Nucleus accumbens (tissue), 56 donors: ENCODE measurements at places on chromosomes 4 and X.

- DNase-seq: no peak
Measured at GRCh38 chr4:111806331-111806730, 338.9 kb upstream of the FAM241A start.

DNA sequence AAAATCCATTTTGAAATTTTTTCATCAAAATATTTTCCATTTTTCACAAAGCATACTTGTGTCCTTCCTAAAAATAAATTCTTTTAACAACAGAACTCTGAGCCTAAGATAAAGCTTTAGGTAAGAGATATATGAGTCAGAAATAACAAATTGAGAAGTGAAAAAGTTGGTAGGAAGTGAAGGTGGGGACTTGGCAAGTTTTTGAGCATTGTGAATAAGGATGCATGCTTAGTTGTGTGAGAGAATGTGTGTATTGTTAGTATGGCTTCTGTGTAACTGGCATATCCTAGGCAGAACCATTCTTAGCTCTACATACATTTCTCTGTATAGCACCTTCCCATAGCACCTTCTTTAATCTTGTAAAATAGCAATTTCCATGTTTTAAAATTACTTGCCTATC is 6.8 kb downstream of the ASB5 start:
- no peak for DNase-seq

DNA sequence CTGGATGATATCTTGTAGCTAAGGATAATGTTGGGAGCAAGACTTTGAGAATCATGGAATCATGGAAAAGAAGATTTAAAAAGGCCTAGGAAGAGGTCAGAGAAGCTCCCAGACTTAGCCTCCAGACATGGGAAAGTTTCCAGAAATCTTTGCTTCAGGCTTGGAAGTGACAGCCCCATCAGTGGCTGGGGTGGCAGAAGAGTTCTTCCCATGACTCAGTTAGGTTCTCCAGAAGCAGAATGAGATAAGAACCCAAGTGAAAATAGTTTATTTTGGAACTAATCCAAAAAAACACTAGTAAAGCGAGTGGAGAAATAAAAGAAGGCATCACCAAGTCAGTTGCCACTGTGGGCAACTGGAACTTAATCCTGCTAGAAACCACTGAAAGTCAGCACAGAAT is 506.9 kb downstream of the MID1IP1 start:
- DNase-seq: no peak

DNA sequence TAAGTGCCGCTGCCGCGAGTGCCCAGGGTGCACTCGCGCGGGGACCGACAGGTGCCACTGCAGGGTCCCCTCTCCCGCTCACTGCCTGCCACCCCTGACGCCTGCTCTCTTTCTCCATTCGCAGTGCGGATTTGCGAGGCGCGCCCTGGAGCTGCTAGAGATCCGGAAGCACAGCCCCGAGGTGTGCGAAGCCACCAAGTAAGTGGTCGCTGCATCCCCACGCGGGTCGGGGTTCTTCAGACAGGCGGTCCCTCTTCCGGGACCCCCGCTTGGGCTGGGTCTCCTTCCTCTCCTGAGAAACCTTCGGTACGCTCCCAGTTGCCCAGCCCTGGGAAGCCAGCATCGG is 547 bp downstream of the GUCY1A1 start:
- peak; percentile 22 for DNase-seq

GRCh38 chrX:69565247-69565815 is 50.6 kb upstream of the EDA start:
- DNase-seq: no peak

GRCh38 chrX:107842715-107843400 is 17.2 kb downstream of the MID2 start:
- DNase-seq: no peak

DNA sequence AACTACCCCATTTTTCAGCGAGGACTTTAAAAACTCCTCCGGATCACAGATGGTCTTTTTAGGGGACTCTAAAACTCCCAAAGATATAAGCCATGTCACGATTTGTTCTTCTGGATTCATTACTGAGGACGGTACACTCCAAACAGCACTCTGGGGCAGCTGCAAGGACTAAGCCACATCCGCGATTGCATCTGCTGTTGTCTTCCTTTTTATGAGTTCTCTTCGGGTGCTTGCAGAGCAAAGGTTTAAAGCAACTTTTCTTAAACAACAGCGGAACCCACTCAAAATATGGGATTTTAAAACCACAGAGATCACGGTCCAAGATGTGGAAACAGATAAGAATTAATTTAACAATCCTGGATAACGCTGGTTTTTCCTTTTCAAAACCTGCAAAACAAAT is at the start of gene ARHGEF6:
Gene ARHGEF6, minus strand, starts transcription at position 170 of the 400 bp plus-strand sequence. Its CDS starts 50 bp downstream, at position 120.
- DNase-seq: no peak

DNA sequence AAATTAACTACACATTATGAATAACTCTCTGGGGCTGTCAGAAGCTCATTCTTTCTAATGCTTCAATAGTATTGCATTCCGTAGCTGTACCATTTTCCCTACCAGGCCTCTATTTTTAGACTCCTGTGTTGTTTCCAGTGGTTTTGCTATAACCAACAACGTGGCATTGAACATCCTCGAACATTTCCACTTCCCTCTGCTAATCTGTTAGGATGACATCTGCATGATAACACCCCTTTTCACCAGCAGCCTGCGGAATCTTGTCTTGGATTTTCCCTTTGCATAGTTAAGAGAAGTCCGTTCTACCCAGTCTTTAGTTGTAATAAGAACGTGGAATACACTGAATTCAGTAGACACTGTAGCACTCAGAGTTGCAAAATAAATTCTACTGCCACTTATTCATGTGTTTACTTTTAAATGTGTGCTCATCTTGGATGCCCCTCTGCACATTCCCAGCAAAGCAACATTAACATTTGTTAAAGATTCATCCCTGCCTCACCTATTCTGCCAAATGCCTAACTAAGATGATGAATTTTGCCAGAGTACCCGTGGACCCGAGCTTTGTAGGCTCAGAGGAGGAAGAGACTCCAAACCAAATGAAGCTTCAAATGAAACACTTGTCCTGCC is 55.6 kb downstream of the SEL1L3 start:
- DNase-seq: no peak

DNA sequence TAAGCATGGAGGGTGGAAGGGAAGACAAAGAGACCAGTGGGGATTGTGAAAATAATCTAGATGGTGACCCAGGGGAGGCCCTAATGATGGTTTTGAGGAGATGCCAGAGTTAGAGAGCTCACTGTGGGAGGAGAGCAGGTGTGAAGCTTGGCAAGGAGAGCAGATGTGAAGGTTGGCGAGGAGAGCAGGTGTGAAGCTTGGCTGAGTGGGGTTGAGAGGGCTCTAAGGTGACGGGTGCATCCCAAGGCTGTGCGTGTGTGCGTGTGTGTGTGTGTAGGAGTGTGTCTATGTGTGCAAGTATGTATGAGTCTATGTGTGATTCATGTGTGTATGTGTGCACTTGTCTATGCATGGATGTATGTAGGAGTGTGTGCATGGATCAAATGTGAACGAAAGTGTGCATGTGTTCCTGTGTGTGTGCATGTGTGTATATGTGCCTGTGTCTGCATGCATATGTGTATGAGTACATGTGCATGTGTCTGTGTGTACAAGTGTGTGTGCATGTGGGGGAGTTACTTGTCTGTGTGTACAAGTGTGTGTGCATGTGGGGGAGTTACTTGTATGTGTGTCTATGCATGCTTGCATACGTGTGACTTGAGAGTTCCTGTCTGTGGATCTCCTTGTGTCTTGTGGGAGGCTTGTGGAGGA is 72.0 kb downstream of the EVC start:
- no peak for DNase-seq

- no peak for DNase-seq
Measured at GRCh38 chrX:104833401-104833800, 267.4 kb downstream of the IL1RAPL2 start.

GRCh38 chr4:38078590-38079421 is 118.6 kb downstream of the PTTG2 start:
- no peak for DNase-seq

- no peak for DNase-seq
Measured at GRCh38 chr4:137583671-137584070, 51.4 kb upstream of the PCDH18 start.

DNA sequence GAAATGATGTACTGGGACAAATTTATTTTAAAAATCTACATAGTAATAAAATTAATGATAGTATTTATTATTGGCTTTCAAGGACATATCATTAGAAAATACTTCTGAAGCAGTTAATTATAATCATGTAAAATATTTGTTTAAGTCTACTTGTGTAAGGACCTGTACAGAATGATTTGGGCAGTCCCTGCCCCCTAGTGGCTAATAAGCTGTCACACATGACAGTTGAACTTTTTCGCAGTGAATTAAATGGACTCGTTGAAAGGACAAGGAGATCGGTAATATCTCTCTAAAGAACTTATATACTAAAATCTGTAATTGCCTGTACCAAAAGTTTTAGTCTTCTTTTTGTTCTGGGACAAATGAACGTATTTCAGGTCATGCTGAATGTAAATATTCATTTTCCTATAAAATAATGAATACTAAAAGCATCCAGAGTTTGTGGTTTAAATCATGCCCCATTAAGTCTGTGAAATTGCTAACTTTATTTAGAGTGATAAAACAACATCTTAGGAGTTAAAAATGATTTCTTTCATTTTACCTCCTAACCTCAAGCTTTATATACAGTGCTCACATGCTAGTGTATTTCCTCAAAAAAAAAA is 13.6 kb downstream of the EXOC1 start:
- no peak for DNase-seq

GRCh38 chrX:106436691-106437090 is 175.1 kb upstream of the RADX start:
- DNase-seq: no peak

GRCh38 chr4:138629669-138630068 is 385.9 kb upstream of the NOCT start:
- no peak for DNase-seq

GRCh38 chr4:119626943-119627266 is 1.7 kb downstream of the PDE5A start:
- DNase-seq: no peak

GRCh38 chr4:42638993-42639392 is 17.9 kb downstream of the ATP8A1 start:
- no peak for DNase-seq

DNA sequence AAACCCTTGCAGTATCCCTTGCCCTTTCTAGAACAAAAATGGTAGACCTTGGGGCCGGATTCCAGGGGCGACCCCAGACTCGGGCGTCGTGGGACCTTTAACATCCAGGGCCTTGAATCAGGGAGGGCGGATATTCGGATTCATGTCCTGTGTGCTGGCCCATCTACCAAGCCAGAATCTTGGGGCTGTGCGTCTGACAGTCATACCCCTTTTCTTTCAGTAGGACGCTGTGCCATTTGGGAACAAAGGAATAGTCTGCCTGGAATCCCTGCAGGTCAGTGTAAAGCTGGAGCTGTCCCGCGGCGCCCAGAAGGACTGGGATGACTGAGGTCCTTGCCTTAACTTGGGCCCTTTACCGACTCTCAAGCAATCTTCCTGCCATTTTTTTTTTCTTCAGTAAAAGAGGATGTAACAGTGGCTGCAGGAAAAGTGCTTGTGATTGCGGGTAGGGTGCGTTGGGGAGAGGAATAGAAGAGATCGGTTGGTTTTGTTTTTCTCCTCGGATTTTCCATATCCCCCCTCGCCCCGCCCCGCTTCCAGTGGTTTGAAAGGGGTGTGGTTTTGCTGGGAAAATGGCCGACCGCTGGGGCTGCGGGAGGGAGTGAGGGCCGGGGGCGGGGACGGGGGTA is 518 bp downstream of the ARMCX1 start:
- peak; percentile 52 for DNase-seq

DNA sequence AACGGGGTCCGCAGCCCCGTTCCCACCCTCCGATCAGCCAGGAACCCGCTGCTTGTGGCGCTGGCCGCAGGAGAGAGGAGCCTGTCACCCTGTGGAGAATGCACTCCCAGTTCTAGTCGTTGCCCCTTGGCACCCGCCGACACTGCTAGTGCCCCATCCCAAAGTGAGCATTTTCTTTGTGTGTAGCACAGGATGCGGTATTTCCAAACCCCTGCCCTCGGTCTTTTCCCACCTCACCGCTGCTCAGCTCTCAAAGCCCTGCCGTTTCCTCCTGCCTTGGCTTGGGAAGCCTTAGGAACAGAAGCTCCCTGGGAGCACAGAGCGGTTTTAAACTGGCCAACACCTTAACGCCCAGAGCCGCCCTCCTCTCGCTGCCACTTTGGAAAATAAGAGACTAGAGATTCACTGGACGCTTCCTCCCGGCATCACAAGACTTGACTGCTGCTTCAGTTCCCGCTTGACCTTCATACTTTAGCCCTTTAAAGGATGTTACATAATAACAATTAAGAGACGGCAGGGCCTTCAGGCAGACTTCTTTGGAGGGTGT is 772 bp downstream of the CYP4V2 start:
- DNase-seq: peak; percentile 25

- no peak for DNase-seq
Measured at GRCh38 chrX:10981506-10981905, 129.6 kb upstream of the HCCS start.

DNA sequence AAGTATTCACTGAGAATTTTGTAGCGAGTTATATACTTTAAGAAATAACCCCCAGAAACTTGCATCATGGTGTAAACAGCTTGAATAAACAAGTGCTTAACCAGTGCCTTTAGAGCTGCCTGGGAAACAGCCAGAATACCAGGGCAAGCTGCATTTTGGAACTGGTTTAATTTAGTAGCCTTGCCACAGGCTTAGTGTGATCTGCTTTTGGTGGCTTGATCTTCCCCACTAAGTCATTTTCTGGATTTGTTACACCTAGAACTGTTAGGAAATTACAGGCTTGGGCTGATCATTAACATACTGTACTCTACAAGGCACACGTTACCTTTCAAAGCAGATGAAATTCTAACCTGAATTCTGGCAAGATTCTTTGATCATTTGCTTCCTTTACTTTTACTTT is 35.4 kb downstream of the NPNT start:
- DNase-seq: no peak

GRCh38 chrX:154305541-154306205 is 10.1 kb downstream of the TKTL1 start:
- no peak for DNase-seq

GRCh38 chr4:168453146-168453545 is 27.1 kb downstream of the DDX60L start:
- DNase-seq: no peak

DNA sequence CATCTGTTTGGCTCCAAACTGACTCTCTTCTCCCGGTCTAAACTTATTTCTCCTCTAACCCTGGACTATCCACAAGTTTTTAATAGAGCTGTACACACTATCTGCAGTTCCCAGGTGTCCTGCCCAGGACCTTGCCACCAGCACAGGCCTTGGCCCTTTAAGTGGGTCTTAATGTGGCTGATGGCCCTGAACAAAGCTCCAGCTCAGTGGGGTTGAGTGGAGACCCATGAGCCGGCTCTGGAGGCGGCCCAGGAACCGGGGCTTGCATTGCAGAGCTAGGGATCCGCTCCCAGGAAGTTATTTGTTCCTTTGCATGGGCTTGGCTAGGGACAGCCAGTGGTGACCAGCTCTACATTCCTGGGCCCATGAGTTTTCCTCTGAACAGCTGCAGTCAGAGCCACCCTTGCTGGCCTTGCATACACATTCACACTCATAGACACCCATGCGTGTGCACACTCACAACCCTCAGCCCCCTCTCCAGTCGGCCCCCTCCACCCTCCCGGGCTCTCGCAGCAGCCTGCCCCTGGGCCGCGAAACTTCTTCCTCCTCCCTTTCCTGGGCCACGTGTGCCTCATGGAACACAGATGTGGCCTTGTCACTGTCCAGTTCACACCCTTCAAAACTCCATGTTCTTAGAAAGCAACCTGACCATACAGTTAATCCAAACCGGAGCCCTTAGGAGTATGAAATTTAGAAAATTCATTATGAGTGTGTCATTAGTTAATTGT is 58.2 kb downstream of the GPR143 start:
- DNase-seq: no peak

- no peak for DNase-seq
Measured at GRCh38 chr4:180009316-180009715, 2233.9 kb upstream of the TENM3 start.

- no peak for DNase-seq
Measured at GRCh38 chr4:127634181-127634580, 1.4 kb downstream of the INTU start.
